Stimulated activated CD4-positive, alpha-beta T cell treated with anti-CD3 and anti-CD28 coated beads, TNF-alpha, amount 100 ng/mL, for 1 hour (primary cell): ENCODE measurements at places on chromosomes 7 and 10.

DNA sequence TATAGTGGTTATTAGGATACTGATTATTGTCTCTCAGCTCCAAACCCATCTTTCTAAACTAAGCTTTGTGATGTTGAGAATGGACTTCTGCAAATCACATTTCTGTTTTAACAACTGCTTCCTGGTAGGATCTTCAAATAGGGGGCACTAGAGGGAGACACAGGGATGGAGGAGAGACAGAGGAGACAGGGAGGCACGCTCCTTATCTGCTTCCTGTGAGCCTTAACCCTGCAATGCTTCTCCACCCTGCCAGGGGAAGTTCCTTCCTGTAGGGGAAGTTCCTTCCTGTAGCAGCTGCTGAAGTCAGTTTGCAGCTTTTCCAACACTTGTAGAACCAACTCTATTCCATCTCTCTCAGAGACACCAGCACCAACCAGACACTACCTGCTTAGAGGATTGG lies 847.2 kb downstream of the CCSER2 start:
- no peak for DNase-seq

DNA sequence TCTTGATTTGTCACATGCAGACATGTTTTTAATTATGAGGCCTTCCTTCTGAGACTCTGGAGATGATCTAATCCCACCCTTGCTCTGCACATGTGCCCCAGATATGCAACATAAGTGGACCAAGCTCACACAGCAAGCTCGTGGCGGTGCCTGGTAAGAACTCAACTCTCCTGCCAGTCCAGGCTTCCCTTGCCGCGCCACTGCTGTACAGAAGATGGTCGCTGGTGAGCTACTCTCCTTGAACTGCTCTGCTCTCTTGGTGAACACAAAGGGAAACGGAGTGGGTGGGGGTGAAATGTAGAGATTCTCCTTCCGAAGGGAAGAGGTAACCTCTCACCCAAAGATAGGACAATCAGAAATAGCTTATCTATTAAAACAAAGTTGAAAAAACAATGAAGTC lies 25.7 kb downstream of the MYOF start:
- no peak for DNase-seq

- no peak for DNase-seq
Observed at GRCh38 chr10:129784291-129784690, 179.8 kb downstream of the EBF3 start.

GRCh38 chr7:154862153-154862791 lies 140.7 kb downstream of the PAXIP1 start:
- DNase-seq: no peak

DNA sequence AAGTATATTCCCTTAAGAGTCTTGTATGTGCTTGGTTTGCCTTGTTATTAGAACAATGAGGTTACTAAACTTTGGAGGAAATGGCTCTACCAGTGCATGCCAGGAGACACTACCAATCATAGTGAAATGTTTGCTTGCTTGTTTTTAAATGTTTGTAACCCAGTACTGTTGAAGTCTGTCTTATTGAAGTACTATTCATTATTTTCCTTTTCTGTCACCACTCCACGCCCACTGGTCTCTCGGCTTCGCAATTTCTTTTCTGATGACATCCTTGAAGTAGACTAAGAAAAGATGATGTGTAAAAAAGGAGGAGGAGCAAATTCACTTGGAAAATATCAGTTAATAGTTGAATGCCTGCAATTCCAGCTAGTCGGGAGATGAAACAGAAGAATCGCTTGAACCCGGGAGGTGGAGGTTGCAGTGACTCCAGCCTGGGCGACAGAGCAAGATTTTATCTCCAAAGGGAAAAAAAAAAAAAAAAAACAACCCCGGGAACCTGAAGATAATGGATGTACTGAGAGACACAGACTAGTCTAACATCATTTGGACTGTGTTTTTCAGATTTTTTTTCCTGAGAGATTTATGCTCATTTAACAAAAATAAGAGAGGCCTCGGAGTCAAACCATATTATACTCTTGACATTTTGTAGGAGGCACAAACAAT lies 959.4 kb downstream of the PCDH15 start:
- DNase-seq: no peak

DNA sequence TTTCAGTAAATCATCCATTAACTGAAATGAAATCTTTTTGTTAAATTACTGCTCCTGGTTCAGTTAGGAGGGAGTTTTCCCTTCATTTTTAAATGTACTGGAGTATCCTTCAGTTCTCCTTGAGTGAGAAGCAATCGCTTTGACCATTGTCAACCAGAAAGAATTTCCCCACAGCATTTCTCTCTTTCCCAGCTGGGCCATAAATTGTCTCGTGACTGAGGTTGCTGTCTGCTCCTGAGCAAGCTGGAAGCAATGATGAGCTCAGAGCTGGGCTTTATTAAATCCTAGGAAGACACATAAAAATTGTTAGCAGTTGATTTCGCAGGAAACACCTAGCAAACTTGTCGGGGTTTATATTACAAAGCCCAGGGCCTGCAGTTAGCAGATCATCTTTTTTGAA lies 102.0 kb upstream of the INSYN2A start:
- no peak for DNase-seq

GRCh38 chr10:32150532-32151101 lies 94.4 kb upstream of the KIF5B start:
- no peak for DNase-seq

DNA sequence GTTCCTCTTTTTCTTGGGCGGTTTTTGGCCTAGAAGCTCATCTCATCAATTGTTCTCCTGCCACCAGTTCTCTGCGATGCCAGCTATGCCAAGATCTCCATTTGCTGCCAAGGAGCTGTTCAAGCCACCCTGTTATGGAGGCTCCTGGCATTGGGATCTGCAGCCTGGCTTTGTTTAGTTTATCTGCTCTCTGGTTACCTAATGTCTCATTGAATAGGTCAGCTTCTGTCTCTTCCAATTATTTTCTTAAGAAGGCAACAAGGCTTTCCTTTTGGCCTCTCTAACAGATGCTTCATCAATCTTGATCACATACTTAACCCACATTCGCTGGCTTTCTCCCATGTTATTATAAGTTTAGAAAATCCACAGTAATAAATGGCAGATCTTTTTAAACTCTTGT lies 20.6 kb upstream of the SDK1 start:
- no peak for DNase-seq

GRCh38 chr10:13183625-13184024 lies 22.3 kb downstream of the MCM10 start:
- no peak for DNase-seq

DNA sequence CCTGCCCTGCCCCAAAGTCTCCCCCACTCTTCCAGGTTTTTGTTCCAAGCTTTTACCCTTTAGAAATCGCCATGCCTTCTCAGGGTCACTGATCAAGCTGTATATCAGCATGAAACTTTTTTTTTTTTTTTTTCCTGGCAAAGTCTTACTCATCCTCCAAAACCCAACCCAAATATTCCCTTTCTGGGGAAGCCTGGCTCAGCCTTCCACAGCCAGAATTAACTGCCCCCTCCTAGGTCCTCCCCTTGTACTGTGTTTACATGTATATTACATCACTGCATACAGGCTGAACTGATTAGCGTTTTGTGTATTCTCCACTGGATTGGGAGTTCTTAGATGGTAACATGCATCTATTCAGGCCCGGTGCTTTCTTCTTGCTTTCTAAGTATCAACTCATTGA lies 4.6 kb upstream of the NOBOX start:
- no peak for DNase-seq

- no peak for DNase-seq
Observed at GRCh38 chr10:131961047-131961776, 20.5 kb downstream of the BNIP3 start.

GRCh38 chr7:2209146-2209960 lies 23.4 kb downstream of the MAD1L1 start:
- DNase-seq: peak; percentile 16

- DNase-seq: no peak
Observed at GRCh38 chr7:117127585-117128168, 174.4 kb downstream of the ST7 start.

DNA sequence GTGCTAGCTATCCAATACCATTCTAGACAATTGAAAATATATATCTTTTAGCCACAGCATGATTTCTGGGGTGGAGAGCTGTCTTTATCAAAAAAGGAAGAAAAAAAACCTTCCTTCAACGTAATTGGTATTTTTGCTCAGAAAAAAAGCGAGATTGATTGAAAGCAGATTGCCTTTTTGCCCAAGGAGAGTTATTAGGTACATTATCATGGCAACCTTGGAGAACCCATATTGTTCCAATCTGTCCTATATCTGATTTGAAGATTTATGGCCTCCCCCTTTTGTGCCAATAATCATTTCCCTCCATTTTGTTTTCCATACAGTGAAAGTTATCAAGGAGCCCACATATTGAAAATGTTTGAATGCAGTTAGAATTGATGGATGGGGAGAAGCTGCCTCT lies 544.5 kb downstream of the KCNMA1 start:
- no peak for DNase-seq

DNA sequence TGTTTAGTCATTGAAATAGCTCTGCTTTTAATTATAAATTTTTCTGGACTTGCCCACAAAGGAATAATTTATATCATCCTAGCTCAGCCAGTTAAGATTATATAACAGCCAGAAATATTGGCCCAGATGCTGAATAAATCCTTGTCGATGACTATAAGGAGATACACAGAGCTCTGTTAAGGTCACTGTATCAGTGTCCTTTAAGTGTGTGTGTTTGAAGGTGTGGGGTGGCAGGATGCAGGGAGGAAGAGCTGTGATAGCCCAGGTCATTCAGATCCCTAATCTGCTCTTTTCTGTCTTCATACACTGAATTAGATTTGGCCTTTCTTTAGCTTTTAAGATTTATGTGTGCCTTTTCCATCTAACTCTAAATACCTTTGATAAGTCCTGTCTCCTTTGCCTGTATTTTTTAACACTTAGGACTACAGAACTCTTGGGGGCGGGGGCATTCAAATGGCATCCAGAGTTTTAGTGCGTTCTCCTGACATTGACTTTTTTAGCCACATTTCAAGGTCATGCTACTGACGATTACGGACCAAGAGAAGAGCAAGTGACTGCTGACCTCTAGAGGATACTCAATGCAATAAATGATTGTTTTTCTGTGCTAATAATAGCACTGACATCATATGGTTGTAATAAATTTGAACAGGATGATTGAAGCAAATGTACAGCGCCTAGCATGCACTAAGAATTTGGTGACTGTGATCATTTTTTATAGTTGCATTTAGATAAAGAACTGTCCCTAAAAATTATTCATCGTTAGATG lies 172.3 kb downstream of the CACNB2 start:
- DNase-seq: no peak

- no peak for DNase-seq
Observed at GRCh38 chr10:12628964-12629766, 279.8 kb downstream of the CAMK1D start.

DNA sequence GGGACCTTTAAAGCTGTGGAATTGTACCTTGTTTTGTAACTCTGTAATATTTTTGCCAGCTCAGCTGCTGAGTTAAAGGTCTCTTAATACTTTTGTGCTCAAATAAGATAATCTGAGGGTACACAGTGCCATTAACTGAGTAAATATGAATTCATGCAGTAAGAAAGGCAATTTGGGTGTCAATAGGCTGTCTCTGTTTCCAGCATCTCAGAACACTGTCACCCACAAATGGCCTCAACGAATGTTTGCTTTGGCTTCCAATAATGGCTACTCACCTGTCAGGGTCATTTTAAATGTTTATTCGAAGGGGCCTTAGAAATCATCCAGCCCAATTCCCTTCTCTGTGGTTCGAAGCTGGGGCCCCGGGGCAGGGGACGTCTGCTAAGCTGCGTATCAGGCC lies 225.4 kb downstream of the ZMYND11 start:
- DNase-seq: no peak

DNA sequence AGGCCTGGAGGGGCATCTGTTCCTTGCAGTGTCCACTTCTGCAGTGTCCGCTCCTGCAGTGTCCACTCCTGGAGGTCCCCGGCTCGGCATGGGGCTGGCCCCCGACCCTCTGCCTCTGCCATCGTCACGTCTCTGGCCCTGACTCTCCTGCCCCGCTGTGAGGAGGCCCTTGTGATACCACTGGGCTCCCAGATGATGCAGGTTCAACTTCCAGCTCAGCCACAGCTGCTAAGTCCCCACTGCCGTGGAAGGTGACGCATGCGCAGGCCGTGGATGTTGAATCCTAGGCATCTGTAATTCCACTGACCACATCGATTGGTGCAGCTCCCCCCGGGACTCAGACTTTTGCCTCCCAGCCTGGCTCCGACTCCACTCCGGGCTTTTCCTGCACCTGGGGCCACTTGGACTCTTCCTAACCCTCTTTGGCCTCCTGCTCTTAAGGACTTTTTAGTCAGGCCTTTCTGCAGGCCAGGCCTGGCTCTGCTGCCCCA lies 95.1 kb downstream of the GLRX3 start:
- DNase-seq: no peak

- DNase-seq: no peak
Observed at GRCh38 chr10:123129618-123130271, 6.0 kb upstream of the HMX3 start.

DNA sequence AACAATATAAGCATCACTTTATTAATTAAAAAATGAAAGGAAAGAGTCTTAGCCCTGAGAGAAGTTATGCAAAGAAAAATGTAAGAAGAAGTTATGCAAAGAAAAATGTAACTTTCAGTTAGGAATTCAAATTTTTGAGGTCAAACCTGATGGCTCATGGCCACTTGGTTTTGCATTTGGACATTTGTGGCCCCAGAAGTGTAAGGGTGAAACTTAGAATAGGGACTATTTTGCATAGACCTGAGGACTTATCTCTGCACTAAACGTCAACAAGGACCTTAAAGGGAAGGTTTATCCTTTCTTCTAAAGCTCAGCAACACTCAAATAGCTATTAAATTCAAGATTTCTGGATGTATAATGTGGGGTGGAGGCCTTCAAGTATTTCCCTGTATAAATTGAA lies 724.5 kb upstream of the POT1 start:
- no peak for DNase-seq
